ENCODE measurements at places on chromosomes 7 and 10. TPM values are rescaled to one million over a fixed set of nuclear protein-coding genes. Genes with fewer than 3 reads are reported as not detected.

FGF8 gene
- not detected for polyA plus RNA-seq

TCERG1L gene
- polyA plus RNA-seq: not detected

CALHM1 gene
- not detected for polyA plus RNA-seq

PPIA gene
- polyA plus RNA-seq: 7,130 TPM

SEMA3D gene
- 1.2 TPM for polyA plus RNA-seq

COPS6 gene
- polyA plus RNA-seq: 239 TPM

LRGUK gene
- polyA plus RNA-seq: not detected

DCLRE1C gene
- polyA plus RNA-seq: 3.5 TPM

PRDX3 gene
- 142 TPM for polyA plus RNA-seq

GPR15LG gene
- not detected for polyA plus RNA-seq

FAM25G gene
- polyA plus RNA-seq: 0.36 TPM

EBLN1 gene
- polyA plus RNA-seq: not detected

SLC16A12 gene
- polyA plus RNA-seq: 0.04 TPM

RPEL1 gene
- not detected for polyA plus RNA-seq

FAM241B gene
- polyA plus RNA-seq: 6.8 TPM

CFTR gene
- not detected for polyA plus RNA-seq

DYNC1I1 gene
- polyA plus RNA-seq: 0.18 TPM

MMRN2 gene
- 2.8 TPM for polyA plus RNA-seq

PLAC9 gene
- not detected for polyA plus RNA-seq

CYP26A1 gene
- polyA plus RNA-seq: not detected

PAPOLB gene
- polyA plus RNA-seq: not detected

PSD gene
- polyA plus RNA-seq: 0.15 TPM

TMEM130 gene
- polyA plus RNA-seq: not detected

ASAH2 gene
- 0.36 TPM for polyA plus RNA-seq

GTF2IRD1 gene
- 36.7 TPM for polyA plus RNA-seq

FAM180A gene
- polyA plus RNA-seq: 0.59 TPM

TMEM139 gene
- 10.1 TPM for polyA plus RNA-seq

TUBB8 gene
- not detected for polyA plus RNA-seq

UNC5B gene
- polyA plus RNA-seq: 0.28 TPM

All from foreskin keratinocyte (primary cell).